ENCODE measurements at places on chromosomes 4 and X.

DNA sequence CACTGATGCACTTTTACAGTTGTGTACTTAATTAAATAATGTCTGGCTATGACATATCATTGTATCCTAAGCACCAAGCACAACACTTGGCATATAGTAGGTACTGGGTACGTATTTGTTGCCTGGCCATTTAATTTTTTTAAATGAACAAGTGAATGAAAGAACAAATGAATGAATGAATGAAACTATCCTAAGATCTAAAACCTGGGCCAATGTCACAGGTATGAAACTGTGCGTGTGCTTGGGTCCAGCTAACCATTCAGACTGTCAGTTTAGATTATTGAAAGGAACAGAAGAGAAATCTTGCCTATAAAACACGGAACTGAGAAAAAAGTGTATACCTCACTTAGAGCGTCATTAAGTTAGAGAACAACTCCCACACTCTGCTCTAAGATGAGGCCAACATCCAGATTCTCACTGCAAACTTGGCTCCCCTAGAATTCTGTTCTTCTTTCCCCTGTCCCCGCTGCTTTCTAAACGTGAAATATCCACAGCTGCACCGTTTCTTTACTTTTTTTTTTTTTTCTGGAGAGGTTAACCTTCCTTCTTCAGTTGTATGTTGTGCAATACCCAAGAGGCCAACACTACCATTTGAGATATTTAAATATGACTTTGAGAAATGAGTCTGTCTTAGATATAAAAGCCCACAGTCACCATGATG lies 17.3 kb upstream of the SEL1L3 start:
- no peak for DNase-seq

GRCh38 chr4:37244583-37245390 lies at the start of gene NWD2:
Gene NWD2 (plus strand): TSS chr4:37244743. CDS start chr4:37245068, 325 bp downstream.
- DNase-seq = peak; percentile 4

DNA sequence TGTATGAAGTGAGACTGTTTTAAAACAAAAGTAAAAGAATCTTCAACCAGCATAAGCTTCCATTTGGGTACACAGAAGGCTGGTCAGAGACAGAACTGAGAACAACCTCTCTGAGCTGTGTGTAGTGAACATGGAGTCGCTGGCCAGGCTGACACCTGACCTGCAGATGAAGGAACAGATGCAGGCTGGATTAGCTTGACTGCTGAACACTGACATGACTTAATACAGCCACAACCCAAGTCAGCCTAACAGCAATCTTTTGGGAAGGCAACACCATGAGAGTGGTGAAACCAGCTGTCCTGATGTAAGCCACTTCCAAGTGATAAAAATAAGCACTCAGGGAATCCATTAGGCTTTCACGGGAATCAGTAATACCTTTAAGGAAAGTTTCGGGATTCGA lies 10.1 kb downstream of the SCARB2 start:
- peak; percentile 97 for DNase-seq

DNA sequence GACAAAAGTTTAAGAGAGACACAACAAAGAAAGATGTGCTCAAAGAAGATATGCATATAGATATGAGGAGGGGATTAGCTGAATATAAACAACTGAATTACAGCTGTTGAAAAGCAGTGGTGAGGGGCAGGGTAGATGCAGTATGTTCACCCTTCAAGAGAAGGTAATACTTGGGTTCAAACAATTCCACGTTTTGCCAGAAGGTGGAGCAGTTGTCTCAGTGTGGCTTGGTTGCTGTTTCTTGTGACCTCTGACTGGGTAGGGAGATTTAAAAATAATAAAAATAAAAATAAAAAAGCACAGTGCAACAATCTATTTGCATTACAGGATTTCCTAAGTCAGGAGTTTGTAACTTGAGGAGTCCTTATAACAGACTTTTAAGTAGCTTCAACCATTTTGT lies 23.3 kb downstream of the PHOX2B start:
- peak; percentile 13 for DNase-seq

DNA sequence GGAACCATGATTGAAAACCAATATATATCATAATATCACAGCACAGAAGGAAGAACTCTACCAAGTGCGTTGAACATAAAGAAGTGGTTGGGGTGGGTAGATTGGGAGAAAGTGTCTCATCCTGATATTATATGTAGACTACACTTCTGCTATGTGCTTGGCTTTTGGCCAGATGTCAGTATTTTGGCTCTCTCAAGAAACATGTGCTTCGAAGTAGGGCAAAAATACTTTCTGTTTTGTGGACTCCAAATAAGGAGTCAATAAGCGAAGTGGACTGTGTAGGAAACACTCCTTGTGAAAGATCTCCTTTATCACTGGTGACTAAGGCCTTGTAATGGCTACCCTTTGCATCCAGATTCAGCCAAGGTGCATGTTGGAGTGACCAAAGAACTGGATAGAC lies 7.8 kb upstream of the HPSE start:
- DNase-seq = no peak

GRCh38 chr4:181030961-181031360 lies 1212.2 kb upstream of the TENM3 start:
- no peak for DNase-seq

DNA sequence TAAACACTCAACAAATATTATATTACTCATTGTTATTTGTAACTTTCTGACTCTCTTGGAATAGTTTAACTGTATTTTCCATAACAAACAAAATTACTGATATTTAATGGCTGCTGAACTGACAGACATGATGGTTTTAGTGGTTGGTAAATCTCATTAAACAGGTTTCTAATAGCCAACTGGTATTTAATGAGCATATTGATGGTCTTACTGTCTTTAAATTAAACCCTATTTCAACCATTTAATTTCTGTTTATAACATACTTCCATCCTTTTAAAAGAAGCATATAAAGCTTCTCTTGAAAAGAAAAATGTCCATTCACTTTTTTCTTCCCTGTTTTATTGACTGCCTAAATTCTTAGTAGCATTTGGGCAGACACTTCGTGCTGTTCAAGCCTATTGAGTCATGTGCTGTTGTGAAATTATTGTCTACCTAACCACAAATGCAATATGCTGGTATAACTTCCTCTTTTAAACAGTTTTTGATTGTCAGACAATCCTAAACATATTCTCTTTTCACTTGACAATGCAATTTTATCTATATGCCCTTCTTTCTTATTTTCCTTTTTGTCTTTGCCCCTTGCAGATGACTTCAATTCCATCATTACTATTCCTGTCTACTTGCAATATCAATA lies 163.9 kb upstream of the SLC7A11 start:
- DNase-seq = no peak

DNA sequence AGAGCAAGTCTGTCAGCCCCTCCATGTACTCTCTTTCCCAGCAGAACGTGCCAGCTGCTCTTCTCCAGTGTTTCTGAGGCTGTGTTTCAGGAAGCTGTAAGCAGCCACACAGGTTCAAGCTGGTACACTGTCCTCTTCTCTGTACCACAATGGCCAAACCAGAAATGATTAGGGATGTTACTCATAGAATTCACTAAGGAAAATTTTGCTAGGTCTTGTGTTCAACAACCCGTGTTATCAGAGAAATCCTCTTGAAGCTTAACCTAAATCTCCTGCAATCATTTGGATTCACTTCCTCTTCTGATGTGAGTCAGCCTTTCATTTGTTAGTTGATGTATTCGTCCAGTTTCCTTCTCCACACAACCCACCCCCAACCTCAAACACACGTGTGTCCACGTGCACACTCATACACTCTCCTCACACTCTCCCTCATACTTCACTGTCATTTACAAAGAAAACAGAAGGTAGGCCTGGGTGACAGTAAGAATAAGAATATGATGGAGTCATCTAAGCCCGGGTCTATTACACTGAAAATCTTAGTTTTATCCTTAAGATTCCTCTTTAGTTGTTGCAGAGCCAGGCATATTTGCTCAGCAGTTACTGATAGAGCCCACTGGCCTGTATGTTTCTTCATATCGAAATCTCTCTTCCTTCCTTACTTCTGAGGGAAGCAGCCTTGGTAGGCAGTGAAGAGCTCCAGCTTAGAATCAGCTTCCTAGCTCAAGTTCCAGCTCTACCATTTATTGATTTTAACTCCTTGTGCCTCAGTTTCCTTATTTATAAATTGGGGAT lies 63.4 kb downstream of the DCUN1D4 start:
- no peak for DNase-seq

DNA sequence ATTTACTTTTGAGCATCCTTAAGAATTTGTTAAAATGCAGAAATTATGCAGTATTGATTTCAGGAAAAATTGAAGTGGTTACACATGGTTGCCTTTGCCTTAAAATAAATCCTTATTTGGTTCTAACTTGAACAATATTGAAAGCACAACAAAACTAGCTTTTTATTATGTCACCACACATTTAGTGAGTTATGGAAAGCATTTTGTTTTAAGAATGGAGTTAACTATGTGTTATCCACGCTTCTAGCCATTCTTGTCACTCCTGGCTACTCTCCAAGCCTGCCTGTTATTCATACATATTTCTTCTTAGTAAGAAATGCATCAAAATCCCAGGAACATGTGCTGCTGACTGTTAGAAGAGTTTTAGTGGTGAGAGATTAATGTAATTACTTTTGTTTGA lies 73.9 kb downstream of the FAT4 start:
- DNase-seq = no peak

GRCh38 chrX:123736333-123736921 lies 3.6 kb upstream of the THOC2 start:
- peak; percentile 94 for DNase-seq

GRCh38 chr4:128869776-128870509 lies 60.4 kb downstream of the JADE1 start:
- no peak for DNase-seq

GRCh38 chr4:15162046-15162445 lies 159.8 kb downstream of the CPEB2 start:
- no peak for DNase-seq

- DNase-seq = no peak
These were observed 33.4 kb downstream of the FRG1 start for GRCh38 chr4:189974056-189974455.

- DNase-seq = no peak
These were observed 38.2 kb downstream of the MAGED1 start for GRCh38 chrX:51931566-51932150.

DNA sequence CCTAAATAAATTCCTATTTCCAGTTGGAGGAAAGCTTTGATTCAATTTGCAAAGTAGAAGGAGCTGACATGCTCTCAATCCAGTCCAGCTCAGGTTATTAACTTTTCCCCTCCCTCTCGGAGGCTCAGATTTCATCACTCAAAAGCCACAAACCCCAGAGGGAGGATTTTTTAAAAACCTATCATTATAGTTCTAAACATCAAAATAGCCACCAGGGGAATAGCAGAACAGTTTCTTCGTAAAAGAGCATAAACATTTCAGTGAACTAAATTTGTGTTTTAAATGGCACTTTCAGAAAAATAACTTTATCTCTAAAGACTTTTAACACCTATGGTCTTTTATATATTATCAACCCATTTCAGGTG lies 8.8 kb downstream of the GPRIN3 start:
- peak; percentile 34 for DNase-seq

GRCh38 chr4:83605744-83606172 lies 69.8 kb downstream of the GPAT3 start:
- no peak for DNase-seq

GRCh38 chr4:114547340-114548134 lies 51.1 kb upstream of the UGT8 start:
- no peak for DNase-seq
